Caco-2 (cell line): ENCODE measurements at places on chromosomes 3 and 15.

GRCh38 chr3:53065841-53066480 is 20.1 kb upstream of the SFMBT1 start:
- no peak for DNase-seq

DNA sequence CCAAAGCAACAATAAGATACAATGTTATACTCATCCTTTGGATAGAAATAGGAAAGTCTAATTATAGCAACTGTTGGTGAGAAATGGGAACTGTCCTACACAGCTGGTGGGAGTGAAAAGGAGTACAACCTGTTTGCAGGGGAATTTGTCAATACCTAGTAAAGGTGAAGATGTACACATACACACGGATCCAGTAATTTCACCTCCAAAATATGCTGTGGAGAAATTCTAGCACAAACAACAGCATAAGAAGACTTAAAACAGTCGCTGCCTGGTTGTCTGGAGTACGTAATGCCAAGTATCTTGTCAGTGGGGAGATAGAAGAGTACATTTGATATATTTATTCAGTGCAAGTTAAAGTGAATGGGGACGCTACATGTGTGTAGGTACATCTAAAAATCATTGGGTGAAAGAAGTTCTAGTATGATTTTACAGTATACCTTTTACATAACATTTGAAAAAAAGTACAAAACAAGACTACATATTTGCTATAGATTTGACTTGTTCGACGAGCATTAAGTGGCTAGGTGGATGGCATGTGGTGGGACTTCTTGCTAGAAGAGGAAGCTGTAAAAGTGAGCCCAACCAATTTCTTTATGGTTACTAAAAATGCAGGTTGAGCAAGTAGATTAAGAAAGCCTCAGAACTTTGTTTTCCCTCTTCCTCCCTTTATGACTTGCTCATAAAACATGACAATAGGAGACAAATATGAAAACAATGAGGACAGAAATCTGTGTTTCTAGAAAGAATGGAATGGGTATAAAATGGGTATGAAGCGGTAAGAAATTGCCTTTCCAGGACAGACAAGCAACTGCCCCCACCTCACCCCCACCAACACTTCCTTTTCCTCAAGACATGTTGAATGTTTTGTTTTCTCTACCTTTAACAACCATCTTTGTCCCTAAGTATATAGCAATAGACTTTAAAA is 50.2 kb upstream of the CCR4 start:
- DNase-seq = no peak

DNA sequence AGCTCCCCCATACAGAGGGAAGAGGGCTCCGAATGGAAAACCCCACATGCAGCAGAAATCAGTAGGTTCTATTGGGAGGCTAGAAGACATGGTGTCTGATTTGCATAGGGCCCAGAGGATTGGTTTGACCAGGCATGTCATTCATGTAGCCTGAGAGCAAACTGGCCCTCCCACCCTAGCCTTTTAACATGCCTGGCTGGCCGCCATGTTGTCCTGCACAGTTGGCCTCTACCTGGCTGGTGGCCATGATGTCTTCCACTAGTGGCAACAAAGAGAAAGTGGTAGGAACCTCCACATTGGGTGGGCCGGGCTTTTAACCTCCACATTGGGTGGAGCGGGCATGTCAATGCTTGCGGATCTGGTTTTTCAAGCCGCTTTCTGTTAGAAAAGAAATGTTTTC is 312.1 kb downstream of the TAFA4 start:
- DNase-seq = no peak

- no peak for DNase-seq
Observed at GRCh38 chr3:118228151-118228550, 806.5 kb downstream of the IGSF11 start.

- DNase-seq = no peak
Observed at GRCh38 chr15:79403501-79403900, 28.6 kb upstream of the MINAR1 start.

- no peak for DNase-seq
Observed at GRCh38 chr3:31690771-31691170, 158.0 kb downstream of the STT3B start.

GRCh38 chr3:100140976-100141375 is 26.7 kb upstream of the FILIP1L start:
- no peak for DNase-seq

DNA sequence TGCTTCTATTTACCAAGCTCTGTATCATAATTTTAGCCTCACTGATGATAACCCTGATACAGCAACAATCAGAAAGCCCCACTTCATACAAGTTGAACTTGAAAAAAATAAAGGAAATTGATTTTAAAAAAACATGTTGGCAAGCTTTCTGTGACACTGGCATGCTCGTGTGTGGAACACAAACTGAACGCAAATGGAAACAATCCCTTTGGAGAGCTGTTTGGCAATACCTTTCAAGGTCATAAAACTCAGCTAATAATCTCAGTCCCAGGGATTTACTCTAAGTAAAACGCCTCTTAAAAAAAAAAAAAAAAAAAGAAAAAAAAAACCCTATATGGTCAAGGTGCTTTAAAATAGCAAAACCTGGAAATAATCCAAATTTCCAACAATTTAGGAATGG is 166.7 kb upstream of the BCL6 start:
- no peak for DNase-seq

DNA sequence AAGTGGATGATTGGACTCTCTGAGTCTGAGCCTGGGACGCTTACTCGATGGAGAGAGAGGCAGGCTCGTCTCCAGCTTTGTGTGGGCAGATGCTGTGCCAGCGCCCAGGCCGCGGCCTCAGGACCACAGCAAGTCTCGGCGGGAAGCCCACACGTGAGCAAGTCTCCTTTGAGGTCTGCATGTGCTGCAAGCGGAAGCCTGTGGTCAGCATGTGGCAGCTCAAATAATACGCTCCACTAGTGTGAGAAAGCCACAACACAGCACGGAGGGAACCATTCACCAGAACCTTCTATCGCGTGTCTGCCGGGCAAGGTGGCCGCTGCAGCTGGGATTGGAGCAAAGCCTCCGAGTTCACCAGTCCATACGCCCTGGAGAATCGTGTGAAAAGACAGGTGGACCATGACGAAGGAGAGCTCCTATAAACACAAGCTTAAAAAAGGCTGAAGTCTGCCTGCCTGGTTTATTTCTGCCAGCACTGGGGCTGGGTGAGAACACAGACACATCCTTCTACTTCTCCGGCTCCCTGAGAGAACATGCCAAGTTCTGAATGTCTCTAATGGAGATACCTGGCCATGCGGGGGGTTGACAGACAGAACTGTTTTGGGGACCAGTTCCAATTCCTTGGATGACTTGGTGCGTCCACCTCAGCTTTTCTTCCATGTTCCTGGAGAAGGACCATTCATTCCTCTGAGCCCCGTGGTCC is 82.0 kb upstream of the LRIG1 start:
- DNase-seq = no peak

DNA sequence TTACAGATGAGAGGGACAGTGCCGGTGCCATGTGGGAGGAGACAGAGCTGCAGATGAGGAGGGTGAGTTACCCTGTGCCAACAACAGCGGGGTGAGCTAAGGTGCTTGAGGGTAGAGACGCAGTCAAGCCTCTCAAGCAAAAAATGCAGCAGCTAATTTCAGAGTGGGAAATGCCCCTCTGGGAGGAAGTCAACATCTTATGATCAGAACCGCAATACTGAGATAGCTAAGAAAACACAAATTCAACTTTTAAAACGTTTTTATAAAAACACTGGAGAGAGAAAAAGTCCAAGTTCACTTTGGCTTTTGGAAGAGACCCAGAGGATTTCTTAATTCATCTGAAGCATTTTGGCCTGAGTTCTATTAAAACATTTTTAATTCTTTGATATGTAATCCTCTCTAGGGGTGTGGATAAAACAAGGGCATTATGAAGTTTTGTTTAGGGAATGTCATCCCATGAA is 319.2 kb downstream of the SLC9A9 start:
- no peak for DNase-seq

- no peak for DNase-seq
Observed at GRCh38 chr3:162521669-162522068, 1025.1 kb downstream of the OTOL1 start.
